ENCODE measurements at places on chromosomes 7 and 10.
A peak's percentile ranks its signal among the peaks of the same experiment; 100 is the strongest.

GRCh38 chr7:76260171-76260703 lies 42.2 kb upstream of the HSPB1 start:
- no peaks in the 10 kb centered on the region for H3K36me3 ChIP-seq
- H3K27me3 ChIP-seq = peaks cover 21% of the 10 kb centered on the region
- H3K27ac ChIP-seq = no peak overlapping the region

DNA sequence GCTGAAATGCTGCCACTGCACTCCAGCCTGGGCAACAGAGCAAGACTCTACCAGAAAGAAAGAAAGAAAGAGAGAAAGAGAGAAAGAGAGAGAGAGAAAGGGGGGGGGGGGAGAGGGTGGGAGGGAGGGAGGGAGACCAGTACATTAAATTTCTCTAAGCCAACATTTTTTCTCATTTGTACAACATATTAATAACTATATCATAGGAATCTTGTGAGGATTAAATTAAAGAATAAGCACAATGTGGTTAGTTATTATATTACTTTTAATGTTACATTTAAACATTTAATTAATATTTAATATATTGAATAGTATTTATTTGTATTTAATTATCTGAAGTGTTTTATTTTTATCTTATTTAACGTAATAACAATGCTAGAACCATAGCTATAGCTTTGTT lies 53.1 kb downstream of the PLXDC2 start:
- no peak overlapping the region for H3K27ac ChIP-seq
- DNase-seq = no peak
- H3K4me1 ChIP-seq = no peaks in the 10 kb centered on the region
- no peaks in the 10 kb centered on the region for H3K36me3 ChIP-seq
- H3K4me3 ChIP-seq = no peak overlapping the region

GRCh38 chr7:100065452-100066186 lies 15.9 kb downstream of the ZNF3 start:
- H3K27ac ChIP-seq = no peak overlapping the region
- no peaks in the 10 kb centered on the region for H3K27me3 ChIP-seq
- H3K4me1 ChIP-seq = no peaks in the 10 kb centered on the region

GRCh38 chr10:105104297-105104696 lies 463.2 kb downstream of the SORCS3 start:
- H3K27ac ChIP-seq = no peak overlapping the region
- H3K36me3 ChIP-seq = no peaks in the 10 kb centered on the region
- no peaks in the 10 kb centered on the region for H3K27me3 ChIP-seq
- H3K4me3 ChIP-seq = no peak overlapping the region
- H3K4me1 ChIP-seq = no peaks in the 10 kb centered on the region

GRCh38 chr7:113705439-113705838 lies 213.4 kb downstream of the PPP1R3A start:
- no peaks in the 10 kb centered on the region for H3K36me3 ChIP-seq
- no peak for DNase-seq
- H3K4me3 ChIP-seq = no peak overlapping the region
- H3K27ac ChIP-seq = no peak overlapping the region
- H3K4me1 ChIP-seq = no peaks in the 10 kb centered on the region

GRCh38 chr10:97596101-97597082 lies 6.9 kb downstream of the C10orf62 start:
- no peaks in the 10 kb centered on the region for H3K4me1 ChIP-seq
- no peaks in the 10 kb centered on the region for H3K36me3 ChIP-seq
- no peak overlapping the region for H3K4me3 ChIP-seq
- DNase-seq = no peak
- no peak overlapping the region for H3K27ac ChIP-seq

GRCh38 chr7:55140221-55140940 lies 121.6 kb downstream of the EGFR start:
- H3K36me3 ChIP-seq = no peaks in the 10 kb centered on the region
- H3K4me3 ChIP-seq = no peak overlapping the region
- H3K27me3 ChIP-seq = no peaks in the 10 kb centered on the region
- no peak for DNase-seq
- no peak overlapping the region for H3K27ac ChIP-seq

DNA sequence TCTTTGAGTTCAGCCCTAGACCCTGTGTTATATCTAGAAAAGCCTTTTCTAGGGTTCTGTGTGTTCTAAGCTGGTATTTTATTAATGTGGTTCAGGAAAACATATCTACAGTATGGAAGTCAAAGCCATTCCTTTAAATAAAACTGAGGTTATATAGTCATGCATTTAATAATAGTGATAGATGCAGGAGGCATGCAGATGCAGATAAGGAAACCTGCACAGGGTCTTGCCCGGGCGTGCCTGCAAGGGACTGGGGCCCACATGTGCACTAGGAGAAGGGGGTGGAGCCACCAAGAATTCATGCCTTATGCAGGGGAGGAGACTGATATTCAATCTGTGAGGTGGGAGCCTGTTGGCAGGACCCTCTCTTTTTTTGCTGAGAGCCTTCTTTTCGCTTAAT lies 171.5 kb downstream of the PRPF18 start:
- no peak overlapping the region for H3K27ac ChIP-seq
- no peaks in the 10 kb centered on the region for H3K36me3 ChIP-seq
- H3K27me3 ChIP-seq = no peaks in the 10 kb centered on the region

DNA sequence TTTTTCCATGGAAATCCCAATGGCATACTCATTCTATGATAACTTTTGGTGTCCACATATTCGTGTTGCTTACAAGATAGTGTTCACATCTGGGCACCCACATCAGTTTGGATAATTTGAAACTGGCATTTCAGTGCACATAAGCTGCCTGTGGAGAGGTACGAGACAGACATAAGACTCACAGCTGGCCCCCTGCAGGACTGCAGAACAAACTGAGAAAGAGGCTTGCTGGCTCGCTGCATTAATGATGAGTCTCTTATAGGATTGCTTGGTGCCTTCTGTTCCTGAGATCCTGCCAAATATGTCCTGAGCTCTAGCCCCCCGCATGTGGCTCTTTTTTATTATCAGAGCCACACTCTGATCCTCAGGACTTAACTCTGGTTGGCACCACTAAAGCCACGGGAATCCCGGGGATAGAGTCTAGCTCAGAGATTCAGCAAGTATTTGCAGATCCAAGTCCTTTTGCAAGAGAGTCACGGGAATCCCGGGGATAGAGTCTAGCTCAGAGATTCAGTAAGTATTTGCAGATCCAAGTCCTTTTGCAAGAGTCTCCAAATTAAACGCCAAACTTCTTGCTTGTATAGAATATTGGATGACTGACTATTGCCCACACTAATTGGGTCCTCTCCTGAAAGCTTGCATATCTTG lies 34.0 kb upstream of the JCAD start:
- peaks cover 4% of the 10 kb centered on the region for H3K27me3 ChIP-seq
- no peak overlapping the region for H3K27ac ChIP-seq
- no peak for DNase-seq
- no peaks in the 10 kb centered on the region for H3K4me1 ChIP-seq
- no peak overlapping the region for H3K4me3 ChIP-seq

DNA sequence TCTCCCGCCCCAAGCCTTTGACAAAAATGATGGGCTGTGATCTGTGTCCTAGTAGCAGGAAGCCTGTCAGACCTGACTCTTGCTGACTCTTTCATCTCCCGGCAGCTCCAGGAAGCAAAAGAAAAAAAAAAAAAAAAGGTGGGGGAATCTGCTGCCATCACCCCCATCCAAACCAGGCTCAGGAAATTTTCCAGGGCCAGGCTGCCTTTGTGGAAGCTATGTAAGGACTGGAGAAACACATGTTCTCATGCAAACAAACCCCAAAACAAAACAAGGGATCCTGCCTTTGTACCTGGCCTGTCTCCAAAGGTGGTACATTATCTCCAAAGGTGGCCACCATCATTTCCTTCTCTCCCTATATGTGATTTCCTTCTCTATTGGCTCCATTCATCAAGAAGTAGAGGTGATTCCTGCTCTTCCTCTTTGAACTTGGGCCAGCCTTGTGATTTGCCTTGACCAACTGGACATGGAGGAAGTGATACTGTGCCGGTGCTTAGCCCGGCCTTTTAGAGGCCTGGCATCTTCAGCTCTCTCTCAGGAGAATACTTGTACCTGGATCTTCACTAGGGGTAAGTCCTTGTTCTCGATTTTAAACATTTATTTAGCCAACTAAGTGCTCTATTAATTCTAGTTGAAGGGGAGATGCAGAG lies 192.2 kb upstream of the SVIL start:
- H3K4me3 ChIP-seq = no peak overlapping the region
- no peak for DNase-seq
- no peaks in the 10 kb centered on the region for H3K36me3 ChIP-seq
- H3K4me1 ChIP-seq = no peaks in the 10 kb centered on the region

- DNase-seq = no peak
These were observed 132.1 kb downstream of the OAT start for GRCh38 chr10:124286621-124287020.

DNA sequence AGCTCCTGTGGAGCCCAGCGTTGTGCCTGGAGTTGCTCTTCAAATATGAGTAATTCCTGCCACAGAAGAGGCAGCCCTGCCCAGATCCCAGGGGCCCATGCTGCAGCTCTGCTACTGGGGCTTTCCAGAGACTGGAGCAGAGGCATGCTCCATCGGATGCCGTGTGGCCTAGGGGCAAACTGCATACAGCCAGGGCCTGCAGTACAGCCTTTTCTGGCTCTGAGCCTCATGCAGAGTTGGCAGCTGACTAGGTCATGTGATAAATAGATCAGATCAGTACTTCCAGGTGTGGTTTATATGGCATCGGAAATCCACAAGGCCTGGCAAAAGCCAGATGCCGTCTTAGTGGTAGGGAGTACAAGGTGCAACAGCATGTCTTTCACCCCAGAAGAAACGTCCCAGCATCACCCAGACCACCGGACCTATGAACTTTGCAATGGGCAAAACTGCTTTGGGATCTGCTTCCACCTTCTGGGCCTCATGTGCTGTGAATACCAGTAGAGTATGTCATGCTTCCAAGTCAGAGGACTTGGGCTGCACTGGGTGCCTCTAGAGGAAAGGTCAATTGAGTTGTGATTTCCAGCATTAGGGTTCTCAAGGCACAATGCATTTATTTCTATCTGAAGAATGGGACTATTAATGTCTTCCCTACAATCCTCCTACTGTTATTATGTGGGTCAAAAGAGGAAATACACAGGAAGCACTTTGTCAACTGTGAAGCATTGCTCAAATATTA lies 250.7 kb upstream of the ZNF32 start:
- no peaks in the 10 kb centered on the region for H3K27me3 ChIP-seq
- H3K27ac ChIP-seq = no peak overlapping the region
- no peaks in the 10 kb centered on the region for H3K36me3 ChIP-seq
- H3K4me3 ChIP-seq = no peak overlapping the region

DNA sequence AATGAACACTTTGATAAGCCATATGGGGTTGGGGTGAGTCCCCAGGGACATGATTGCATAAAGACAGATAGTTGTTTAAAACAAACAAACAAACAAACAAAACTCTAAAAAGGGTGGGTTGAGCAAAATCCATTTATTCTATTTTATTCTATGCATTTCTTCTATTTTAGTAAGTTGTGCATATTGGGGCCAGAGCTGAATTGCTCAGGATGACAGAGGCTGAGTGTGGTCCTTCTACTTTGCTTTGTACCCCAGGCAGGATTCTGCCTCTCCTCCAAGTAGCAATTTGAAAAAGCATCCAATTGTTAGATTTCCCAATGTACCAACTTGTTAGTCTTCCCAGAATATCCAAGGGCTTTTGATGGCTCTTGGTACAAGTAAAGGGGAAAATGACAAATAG lies 29.2 kb upstream of the XPNPEP1 start:
- no peak for DNase-seq
- H3K36me3 ChIP-seq = no peaks in the 10 kb centered on the region
- no peak overlapping the region for H3K27ac ChIP-seq
- no peak overlapping the region for H3K4me3 ChIP-seq
- no peaks in the 10 kb centered on the region for H3K27me3 ChIP-seq

DNA sequence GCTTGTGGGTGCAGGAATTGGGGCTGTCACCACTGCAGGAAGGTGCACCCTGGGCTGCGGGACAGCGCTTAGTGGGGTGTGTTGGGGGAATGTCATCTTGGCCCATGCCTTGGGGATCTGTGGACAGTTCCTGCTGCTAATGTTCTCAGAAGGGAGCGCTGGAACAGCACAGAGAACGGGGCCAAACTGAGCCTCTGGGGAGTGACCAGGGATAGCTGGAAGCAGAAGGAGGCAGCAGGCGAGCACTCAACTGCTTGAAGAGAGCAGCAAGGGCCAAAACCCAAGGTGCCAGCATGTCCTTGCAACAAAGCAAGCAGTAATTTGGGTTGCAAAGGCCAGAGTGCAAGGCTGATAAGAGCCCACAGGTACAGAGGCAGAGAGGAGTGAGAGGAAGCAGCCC lies 31.3 kb upstream of the WDFY4 start:
- DNase-seq = no peak
- peaks cover 9% of the 10 kb centered on the region for H3K27me3 ChIP-seq
- H3K27ac ChIP-seq = no peak overlapping the region
- no peaks in the 10 kb centered on the region for H3K36me3 ChIP-seq

- H3K27ac ChIP-seq = no peak overlapping the region
- no peak overlapping the region for H3K4me3 ChIP-seq
- no peak for DNase-seq
- no peaks in the 10 kb centered on the region for H3K27me3 ChIP-seq
- H3K36me3 ChIP-seq = no peaks in the 10 kb centered on the region
- no peaks in the 10 kb centered on the region for H3K4me1 ChIP-seq
These were observed 69.2 kb downstream of the SDK1 start for GRCh38 chr7:3370068-3370830.

- no peak overlapping the region for H3K4me3 ChIP-seq
- no peak for DNase-seq
- peaks cover 11% of the 10 kb centered on the region for H3K4me1 ChIP-seq
- peaks cover 34% of the 10 kb centered on the region for H3K36me3 ChIP-seq
These were observed 70.3 kb upstream of the DGKI start for GRCh38 chr7:137916980-137917645.

DNA sequence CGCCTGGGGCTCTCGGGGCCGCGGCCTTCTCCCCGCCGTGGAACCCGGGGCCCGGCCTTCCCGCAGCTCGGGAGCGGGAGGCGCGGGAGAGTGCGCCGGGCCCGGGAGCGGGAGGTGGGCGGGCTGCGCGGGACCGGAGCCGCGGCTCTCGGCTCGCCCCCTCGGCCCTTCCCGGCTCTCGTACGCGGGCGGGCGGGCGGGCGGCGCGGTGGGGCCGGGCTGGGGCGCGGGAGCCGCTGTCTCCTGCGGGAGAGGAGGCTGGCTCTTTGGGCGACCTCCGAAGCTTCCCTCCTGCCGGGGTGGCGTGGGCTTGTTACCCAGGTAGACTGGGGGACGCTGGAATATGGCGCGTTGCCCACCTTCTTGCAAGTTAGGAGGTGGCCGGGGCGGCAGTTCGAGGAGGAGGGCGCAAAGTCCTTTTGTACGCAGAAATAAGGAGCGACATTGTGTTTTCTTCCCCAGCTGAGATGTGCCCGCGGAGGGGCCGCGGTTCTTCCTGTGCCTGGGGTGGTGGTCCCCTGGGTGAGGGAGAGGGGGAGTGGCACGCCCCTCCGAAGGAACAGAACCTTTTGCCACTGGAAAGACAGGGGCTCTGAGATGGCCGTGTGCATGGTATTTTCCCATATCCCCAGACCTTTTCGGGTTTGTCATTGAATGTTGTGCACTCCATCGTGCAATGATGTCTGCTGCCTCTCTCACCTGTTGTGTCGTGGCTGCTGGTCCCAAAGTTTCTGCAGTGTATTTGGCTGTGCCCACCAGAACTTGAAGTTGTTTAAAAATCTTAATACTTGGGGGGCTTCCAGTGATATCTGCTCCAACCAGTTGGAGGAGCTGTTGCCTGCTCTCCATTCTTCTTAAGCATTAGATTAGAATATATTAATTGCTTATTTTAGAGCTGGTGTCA lies 844 bp downstream of the NRF1 start:
- DNase-seq = peak; percentile 5
- peaks cover 6% of the 10 kb centered on the region for H3K36me3 ChIP-seq
- H3K27ac ChIP-seq = peak overlapping the region; percentile 58
- peaks cover 49% of the 10 kb centered on the region for H3K4me1 ChIP-seq
- no peaks in the 10 kb centered on the region for H3K27me3 ChIP-seq
